ENCODE measurements at places on chromosomes 3 and 15.

- DNase-seq: peak; percentile 71
Observed at GRCh38 chr3:16174026-16174355, 489 bp upstream of the GALNT15 start.

GRCh38 chr3:193729088-193729465, 136.1 kb downstream of the OPA1 start:
- no peak for DNase-seq

DNA sequence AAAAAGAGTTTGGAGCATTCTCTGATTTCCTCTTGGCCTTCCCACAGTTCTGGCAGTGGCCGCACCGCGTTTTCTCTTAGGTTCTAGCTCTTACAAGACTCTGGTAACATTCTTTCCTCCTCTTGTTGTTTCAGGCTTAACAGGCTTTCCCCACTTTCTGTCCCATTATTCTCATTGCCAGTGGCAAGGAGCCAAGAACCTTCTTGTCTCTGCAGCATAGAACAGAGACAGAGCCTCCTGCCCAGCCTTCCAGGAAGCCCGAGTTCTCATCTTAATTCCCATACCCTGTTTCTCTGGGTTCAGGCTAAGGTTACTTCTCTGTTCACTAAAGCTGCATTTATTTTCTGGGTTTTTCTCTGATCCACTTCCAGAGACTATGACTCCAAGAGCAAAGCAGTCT, 61.1 kb downstream of the DUT start:
- DNase-seq: no peak

DNA sequence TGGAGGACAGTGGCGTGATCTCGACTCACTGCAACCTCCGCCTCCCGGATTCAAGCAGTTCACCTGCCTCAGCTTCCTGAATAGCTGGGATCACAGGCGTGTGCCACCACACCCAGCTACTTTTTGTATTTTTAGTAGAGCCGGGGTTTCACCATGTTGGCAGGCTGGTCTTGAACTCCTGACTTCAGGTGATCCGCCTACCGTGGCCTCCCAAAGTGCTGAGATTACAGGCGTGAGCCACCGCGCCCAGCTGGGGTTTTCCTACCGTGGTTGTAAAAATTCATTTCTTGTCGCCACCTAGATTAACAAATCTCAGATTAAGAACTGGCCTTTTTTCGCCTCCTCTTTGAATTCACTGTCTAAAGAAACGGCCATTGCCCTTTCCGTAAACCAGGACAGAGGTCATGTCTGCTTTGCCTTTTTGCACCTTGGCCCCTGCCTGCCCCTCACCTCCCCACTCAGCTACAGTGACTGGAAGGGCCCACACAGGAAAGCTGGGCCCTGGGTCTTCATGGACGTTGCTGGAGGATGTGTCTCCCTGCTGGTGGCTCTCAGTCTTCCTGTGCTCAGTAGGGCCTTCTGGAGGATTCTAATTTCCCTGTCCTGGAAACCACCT, 17.2 kb downstream of the ZNF710 start:
- no peak for DNase-seq

GRCh38 chr3:16364323-16364722, 99.3 kb downstream of the OXNAD1 start:
- no peak for DNase-seq

- DNase-seq: peak; percentile 68
Observed at GRCh38 chr15:67025719-67026609, 39.4 kb upstream of the SMAD3 start.

DNA sequence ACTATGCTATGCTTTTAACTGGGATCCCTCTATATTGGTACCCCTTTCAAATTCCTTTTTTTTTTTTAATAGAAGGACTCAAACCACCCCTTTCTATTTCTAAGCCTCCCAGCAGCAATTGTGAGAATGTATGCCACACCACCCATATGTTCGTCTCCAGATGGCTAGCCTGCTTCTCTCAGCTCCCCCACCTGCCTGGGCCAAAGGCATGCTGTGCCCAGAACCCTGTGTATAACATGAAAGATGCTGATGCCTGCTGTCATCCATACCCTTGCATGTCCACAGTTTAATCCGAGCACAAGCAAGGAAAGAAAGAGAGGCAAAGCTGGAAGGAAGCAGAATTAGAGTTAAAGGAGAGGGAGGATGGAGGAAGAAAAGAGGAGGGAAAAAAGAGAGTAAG, 159.5 kb upstream of the CNTN6 start:
- DNase-seq: no peak

DNA sequence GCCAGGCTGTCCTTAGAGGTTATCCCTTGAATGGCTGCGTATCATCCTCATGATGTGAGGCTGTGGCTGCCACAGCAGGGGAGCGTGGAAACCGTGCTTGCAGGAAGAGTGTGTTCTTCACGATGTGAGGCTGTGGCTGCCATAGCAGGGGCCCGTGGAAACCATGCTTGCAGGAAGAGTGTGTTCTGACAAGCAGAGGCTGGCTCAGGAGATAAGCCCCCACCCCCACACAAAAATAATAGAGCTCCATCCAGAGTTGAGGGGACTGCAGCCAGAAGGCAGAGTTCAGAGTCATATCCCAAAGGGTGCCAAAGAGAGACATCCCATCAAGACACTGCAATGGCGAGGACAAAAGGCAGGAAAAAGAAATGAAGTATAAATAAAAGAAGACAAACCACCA, 22.6 kb upstream of the BDH1 start:
- DNase-seq: no peak

DNA sequence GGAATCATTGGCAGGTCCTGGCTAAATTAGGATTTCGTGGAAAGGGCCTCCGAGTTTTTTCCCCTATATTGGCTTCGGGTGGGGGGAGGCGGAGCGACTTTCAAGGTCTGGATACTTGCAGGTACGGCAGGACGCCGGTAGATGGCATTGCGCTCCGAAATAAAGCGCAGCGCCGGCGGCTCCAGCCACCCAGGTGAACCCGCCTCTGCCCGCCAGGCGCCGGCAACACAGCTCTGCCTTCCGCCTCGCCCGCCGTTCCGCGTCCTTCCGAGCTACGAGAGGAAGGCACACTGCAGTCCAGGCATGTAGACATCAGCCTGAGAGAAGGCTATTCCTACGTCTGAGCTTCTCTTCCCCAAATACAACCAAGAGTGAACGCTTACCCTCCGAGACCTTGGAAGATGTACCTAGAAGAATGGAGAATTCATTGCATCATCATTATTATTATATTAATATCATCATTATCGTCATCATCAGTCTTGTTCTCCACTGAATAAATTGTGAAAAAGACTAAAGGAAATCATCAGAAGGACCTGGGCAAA, 514.1 kb downstream of the MECOM start:
- DNase-seq: peak; percentile 80

GRCh38 chr15:85832394-85832793, 37.7 kb upstream of the KLHL25 start:
- DNase-seq: no peak

GRCh38 chr3:36941162-36941561, 3.7 kb downstream of the TRANK1 start:
- DNase-seq: no peak

DNA sequence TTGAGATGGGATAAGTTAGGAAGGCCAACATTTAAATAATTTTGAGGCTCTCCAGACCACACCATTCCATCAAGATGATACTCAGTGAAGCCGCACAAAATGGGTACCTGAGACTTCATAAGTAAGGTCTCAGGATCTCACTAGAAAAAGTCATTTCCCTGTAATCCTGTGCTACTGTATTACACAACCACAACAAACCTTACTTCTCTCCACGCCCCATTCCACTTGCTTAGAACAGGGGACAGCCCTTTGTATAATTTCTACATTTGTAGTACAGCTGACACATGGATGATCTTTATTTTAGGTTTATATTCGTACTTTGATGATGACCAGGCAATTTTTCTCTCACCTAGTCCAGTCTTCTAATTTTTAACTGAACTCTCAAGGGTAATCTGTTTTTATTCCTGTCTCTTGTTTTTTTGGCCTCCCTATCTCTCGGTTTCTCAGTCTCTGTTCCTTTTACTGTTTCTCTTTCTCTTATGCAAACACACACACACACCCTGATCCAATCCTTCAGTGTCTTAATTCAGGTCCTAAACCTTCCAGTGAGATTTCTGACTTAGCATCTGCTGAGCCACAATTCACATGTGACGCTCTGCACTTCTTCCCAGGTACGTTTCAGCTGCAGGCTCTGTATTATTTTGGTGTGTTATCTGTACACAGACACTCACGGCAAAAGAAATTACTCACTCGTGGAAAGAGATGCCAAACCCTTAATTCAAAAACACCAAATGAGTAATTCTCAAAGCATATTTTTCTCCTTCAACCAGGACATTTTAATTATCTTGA, 223.2 kb upstream of the THBS1 start:
- DNase-seq: no peak

- DNase-seq: no peak
Observed at GRCh38 chr3:88573472-88573871, 423.7 kb downstream of the C3orf38 start.

DNA sequence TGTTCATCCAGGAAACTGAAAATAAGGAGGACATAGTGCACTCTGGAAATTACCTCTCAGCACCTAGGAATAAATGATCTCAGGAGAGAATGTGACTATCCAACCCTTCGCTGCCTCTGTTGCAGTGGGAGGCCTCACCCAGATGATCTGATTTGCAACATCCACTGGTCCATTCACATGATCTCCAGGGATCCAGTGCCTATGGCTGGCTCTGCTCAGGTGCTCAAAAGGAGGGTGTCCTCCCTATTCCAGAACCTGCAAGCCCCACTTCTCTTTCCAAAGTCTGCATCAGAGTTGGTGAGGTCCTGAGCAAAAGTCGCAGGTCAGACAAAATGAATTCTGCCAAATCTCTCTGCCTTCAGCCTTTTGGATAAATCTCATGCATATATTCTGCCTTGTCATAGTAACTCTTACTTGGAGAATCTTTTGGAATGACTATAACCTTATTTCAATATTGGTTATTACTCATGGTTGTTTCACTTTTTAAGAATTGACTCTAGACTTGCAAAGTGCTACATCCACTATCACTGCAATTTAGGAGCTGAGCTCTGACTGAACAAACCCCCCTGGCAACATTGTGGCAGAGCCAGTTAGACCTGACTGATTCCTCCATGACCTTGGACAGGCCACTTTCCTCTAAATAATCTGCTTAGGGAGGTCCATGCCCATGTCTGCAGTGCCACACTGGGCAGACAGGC, 295.1 kb downstream of the EPHB1 start:
- no peak for DNase-seq

DNA sequence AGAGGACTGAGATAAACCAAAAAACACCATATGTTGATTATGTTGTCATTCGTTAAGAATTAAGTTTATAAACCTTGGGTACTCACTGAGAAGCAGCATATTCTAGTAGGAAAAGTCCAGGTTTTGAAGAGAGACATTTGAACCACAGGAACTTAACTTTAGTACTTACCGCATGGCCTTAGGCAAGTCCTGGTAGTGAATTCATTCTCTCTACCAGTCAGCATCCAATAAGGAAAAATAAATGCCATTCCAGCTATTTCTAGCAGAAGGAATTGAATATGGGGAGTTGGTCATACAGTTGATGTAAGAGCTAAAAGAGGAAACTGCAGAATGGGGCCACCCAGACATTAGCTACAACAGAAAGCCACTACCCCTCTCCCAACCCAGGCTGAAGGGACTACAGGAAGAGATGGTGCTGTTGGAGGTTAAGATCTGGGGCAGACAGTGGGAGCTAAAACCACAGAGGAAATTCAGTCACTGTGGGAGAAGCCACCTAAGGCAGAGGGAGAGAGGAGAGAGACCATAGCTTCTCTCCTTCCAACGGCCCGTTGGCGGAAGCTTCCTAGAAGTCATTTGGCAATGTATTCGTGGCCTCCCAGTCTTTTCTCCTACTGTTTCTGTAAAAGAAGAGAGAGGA, 133.8 kb upstream of the RARB start:
- DNase-seq: no peak

- DNase-seq: no peak
Observed at GRCh38 chr3:127439621-127440020, 150.9 kb downstream of the TPRA1 start.

DNA sequence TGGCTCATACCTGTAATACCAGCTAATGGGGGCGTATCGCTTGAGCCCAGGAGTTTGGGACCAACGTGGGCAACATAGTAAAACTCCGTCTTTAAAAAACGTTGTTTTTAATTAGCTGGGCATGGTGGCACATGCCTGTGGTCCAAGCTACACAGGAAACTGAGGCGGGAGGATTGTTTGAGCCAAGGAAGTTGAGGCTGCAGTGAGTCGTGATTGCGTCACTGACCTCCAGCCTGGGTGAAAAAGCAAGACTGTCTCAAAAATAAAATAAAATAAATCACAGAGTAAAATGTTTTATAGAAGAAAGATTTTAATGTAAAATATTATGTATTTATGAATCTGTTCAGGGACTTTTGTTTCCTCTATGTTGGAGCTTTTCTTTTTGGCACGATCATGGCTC, 15.3 kb upstream of the STRIT1 start:
- DNase-seq: peak; percentile 61

- no peak for DNase-seq
Observed at GRCh38 chr3:158571969-158572765, 1.2 kb downstream of the MLF1 start.

DNA sequence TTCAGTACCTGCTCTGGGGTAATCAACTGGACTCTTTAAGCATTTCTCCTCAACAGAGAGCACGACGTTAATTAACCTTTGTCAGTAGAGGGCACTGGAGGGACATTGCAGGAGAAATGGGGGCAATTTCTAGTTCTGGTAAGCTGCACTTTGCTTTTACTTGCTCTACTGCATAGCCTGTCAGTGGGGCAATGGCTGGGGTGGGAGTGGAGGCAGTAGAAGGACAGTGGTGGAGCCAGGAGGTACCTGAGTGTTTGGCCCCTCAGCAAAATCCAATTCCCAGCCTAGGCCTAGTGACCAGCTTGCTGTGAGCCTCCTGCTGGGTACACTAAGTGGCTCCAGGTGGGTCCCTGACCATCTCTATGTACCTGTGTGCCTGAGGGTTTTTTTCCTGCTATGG, 18.3 kb upstream of the MED12L start:
- DNase-seq: no peak

GRCh38 chr3:168888781-168889180, 774.7 kb downstream of the MECOM start:
- peak; percentile 29 for DNase-seq

GRCh38 chr15:66778314-66778665, 76.3 kb downstream of the SMAD6 start:
- no peak for DNase-seq

DNA sequence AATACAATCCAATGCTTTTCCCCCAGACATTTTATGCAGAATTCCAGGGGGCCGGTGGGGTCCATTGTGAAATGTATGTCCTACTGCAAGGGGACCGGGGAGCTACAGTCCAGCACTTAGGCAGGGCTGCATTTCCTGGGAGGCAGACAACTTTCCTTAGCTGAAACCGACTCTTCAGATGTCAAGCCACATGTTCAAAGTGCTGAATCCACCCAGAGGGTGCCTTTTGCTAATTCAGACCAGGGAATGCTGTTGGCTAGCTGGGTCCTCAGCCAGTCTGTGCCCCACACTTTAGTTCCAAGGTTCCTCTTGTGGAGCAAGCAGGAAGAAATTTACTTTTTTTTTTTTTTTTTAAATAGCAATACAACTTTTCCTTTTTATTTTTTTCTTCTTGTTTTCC, 219.5 kb upstream of the LRTM1 start:
- no peak for DNase-seq

GRCh38 chr3:166902374-166902773, 477.7 kb downstream of the ZBBX start:
- DNase-seq: no peak
